D721Med (cell line): ENCODE measurements at places on chromosomes 4 and X.

DNA sequence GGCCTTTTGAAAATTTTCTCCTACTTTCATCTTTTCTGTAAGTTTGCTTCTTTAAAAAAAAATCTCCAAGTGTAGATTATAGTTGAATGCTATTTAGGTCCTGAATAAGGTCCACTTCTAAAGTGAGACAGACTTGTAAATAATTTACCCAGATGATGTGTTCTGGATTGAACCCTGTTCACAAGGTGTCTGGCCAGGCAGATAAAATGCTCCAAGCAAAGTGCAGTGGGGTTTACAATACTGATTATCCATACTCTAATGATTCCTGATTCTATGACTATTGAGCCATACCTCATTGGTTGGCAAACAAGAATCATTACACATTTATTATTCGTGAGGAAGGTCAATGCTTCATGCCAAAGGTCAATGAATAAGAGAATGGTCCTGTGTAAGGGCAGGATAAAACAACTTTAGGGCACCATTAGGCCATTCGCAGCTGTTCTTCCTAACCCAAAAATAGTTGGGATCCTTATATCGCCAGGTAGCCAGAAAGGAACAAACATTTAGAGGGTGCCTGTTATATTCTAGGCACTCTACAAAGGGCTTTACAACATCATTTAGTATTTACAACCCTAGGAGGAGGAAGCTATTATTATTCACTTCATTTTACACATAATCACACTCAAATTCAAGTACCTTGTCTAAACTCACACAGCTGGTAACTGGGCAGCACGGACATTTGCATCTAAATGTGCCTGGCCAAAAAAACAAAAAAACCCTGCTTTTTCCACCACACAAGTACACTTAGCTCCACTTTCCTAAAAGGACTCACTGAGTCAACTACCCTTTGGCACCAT, 18.6 kb upstream of the SAT1 start:
- no peak for DNase-seq

GRCh38 chrX:15214588-15214987, 55.3 kb downstream of the ASB9 start:
- no peak for DNase-seq

- no peak for DNase-seq
Observed at GRCh38 chr4:105679186-105679585, 29.3 kb downstream of the INTS12 start.

DNA sequence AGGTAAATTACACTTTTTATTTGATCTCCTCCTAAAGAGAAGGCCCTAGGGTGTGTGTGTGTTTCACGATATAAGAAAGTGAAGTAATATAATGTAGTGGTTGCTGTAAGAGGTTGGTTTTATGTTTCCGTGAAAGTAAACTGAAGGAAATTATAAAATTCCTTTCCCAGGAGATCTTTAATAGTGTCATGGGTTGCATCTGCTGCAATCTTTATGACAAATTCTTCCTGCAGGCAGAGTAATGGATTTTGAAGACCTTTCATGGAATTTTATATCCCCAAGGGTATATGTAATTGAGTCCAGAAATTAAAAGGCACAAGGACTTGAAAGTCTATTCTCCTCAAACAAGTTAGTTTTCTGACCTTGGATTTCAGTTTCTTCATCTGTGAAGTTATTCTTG, 538.6 kb downstream of the ANKRD50 start:
- DNase-seq, result no peak

- no peak for DNase-seq
Observed at GRCh38 chrX:43661521-43662240, 5.6 kb downstream of the MAOA start.

DNA sequence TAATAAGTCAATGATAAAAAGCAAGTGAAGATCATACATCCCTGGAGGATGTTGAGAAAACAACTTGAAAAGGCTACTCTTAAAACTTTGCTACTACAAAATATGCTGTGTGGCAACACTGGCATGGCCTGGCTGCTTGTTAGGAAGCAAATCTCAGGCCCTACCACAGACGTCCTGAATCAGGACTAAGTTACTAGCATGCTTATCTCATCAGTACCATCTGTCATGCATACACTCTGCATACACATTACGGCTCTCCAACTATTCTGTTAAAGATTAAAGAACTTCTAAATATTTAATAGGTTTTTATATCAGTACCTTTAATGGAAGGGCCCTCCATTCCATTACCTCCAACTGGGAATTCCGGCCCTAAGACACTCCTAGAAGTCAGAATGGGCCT, 8.2 kb downstream of the PAPSS1 start:
- no peak for DNase-seq

- no peak for DNase-seq
Observed at GRCh38 chrX:48826135-48826875, at the start of gene ERAS. Gene ERAS, plus strand, starts transcription at chrX:48826513. Its CDS starts 2,611 bp downstream, at chrX:48829124.

DNA sequence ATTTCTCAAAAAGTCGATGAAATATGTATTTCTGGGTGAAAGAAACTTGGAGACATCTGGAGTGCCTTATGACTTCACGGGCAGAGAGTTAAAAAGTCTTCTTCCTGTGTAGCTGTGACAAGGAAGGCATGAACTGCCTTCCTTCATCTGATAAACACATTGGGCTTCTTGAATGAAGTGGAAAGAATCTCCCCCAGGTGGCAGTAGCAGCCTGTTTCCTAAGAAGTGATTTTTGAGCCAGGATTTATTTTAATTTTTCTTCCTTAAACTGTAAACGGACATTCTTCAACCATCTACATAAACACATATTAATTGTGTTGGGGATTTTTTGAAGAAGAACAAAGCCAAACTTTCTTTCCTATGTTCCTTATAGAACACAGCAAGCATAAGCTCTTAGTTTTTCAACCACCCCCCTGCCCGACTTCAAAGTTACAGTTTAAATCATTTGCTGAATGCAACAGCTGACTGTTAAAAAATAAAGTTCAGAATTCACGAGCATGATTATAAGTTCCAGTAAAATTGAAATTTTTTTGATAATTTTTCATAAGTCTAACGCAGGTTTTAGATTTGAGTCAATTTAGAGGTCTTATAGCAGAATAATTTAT, 980 bp upstream of the GIMD1 start:
- no peak for DNase-seq

- no peak for DNase-seq
Observed at GRCh38 chr4:121675715-121676114, 21.1 kb downstream of the ANXA5 start.

GRCh38 chr4:180057891-180058671, 2185.1 kb upstream of the TENM3 start:
- no peak for DNase-seq

DNA sequence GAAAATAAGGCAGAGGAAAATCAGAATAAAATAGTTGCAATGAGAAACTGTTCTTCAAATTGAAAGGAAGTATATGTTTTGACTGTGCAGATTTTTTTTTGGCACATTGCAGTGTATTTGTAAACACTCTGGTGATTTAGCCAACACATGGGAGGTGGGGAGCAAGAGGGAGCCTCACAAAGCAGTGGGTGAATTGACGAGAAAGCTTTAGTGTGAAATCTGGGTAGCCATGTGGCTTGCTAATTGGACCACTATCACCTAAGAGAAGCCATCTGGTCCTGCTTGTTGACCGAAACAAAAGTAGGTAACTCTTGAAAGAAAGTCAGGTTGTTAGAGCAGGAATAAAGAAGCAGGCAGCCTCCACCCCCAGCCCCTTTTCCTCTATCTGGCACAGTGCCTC, 10.4 kb downstream of the CLCN5 start:
- no peak for DNase-seq
